ENCODE measurements at places on chromosomes 11 and 22. TPM values are rescaled to one million over a fixed set of nuclear protein-coding genes. Genes with fewer than 3 reads are reported as not detected.

The LGR4 gene
- total RNA-seq, result 0.05 TPM

The FGF19 gene
- total RNA-seq, result not detected

The KDM4D gene
- total RNA-seq, result 0.68 TPM

The OR52E8 gene
- not detected for total RNA-seq

The MS4A7 gene
- 83.4 TPM for total RNA-seq

The F2 gene
- total RNA-seq, result not detected

The TENM4 gene
- total RNA-seq, result 0.32 TPM

The UBE4A gene
- 54.5 TPM for total RNA-seq

The SMIM35 gene
- total RNA-seq, result not detected

The THYN1 gene
- 67.7 TPM for total RNA-seq

The GLB1L2 gene
- 1.9 TPM for total RNA-seq

The CALCB gene
- 0.87 TPM for total RNA-seq

The MRPL48 gene
- total RNA-seq, result 23.8 TPM

The SSTR3 gene
- total RNA-seq, result 6.4 TPM

The BARX2 gene
- not detected for total RNA-seq

The PRR33 gene
- not detected for total RNA-seq

The DUSP8 gene
- total RNA-seq, result 45.9 TPM
